ENCODE measurements at places on chromosomes 5 and 9. TPM values are rescaled to one million over a fixed set of nuclear protein-coding genes. Genes with fewer than 3 reads are reported as not detected.

GRCh38 chr9:109901201-109901600, 121.2 kb downstream of the PALM2AKAP2 start:
- no peaks in the 10 kb centered on the region for H3K36me3 ChIP-seq
- H3K27ac ChIP-seq = no peak overlapping the region
- H3K4me3 ChIP-seq = no peak overlapping the region
- no peak for DNase-seq
- peaks cover 6% of the 10 kb centered on the region for H3K27me3 ChIP-seq
- H3K4me1 ChIP-seq = peaks cover 2% of the 10 kb centered on the region

GRCh38 chr5:33417632-33418031, 23.1 kb upstream of the TARS1 start:
- H3K36me3 ChIP-seq = no peaks in the 10 kb centered on the region
- DNase-seq = no peak
- H3K27me3 ChIP-seq = peaks cover 2% of the 10 kb centered on the region
- no peak overlapping the region for H3K4me3 ChIP-seq
- no peaks in the 10 kb centered on the region for H3K4me1 ChIP-seq

TAF11L5 gene
- not detected for total RNA-seq

TAF11L14 gene
- not detected for total RNA-seq
